ENCODE measurements at places on chromosomes 4 and X.
A peak's percentile ranks its signal among the peaks of the same experiment; 100 is the strongest.

DNA sequence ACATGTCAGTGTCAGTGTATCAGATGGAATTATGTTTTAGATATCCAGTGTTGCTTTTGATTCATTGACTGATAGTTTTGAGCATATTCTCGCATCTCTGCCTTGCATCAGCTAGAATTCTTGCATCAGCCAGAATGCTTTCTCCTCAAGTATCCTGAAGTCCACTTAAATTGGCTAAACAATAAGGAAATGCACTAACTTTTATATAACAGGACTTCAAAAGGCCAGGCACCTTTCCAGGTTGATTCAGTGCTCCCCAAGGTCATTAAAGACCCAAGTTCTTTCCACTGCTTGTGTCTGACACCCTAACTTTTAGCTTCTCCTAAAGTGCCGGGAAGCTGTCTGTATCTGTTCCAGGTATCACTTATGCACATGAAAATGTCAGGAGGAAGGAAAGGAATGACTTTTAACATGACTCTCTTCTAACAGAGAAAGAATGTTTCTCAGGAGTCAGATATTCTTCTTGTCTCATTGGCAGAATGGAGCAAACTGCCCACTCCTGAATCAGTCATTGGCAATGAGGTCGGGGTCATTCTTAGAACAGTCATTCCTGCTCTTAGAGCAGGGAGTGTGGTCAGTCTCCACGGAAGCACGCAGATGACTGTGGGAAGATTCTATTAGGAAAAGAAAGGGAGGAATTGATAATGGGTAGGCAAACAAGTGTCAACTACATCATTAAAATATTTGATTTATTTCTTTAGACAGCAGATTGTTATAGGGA is 92.9 kb upstream of the TLL1 start:
- no peak for DNase-seq

DNA sequence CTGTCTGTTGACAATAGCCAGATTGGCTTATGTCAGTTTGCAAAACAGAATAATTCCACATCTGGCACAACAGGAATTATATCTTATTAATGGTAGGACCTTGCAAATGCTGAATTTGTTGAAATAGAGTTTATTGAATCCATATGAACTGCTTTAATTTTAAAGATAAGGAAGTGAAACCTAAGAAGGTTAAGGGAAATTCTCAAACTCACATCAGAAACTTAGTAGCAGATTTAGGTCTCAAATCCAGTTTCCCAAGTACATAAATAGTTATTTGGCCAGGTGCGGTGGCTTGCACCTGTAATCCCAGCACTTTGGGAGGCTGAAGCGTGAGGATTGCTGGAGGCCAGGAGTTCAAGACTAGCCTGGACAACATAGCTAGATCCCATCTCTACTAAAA is 117.1 kb downstream of the HNRNPD start:
- DNase-seq: no peak

DNA sequence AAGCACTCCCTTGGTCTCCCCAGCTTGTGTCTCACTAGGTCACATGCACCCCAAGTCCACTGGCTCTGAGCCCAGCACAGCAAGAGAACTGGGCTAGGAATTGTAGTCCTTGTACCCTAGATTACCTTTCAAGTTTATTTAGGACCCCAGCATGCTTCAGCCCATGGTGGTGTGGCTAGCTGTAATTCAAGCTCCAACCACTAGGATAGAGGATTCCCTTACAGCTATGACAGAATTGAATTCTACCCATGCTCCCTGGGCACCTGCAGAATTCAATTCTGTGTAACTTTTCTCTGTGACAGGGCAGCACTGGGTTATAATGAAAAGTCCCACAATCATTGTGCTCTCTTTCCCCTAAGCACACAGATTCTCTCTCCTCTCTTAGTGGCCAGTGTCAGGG is 253.8 kb upstream of the DMD start:
- DNase-seq: no peak

GRCh38 chrX:16077811-16078210 is 45.6 kb upstream of the GRPR start:
- DNase-seq: no peak

GRCh38 chr4:2352729-2353221 is 65.7 kb downstream of the ZFYVE28 start:
- DNase-seq: no peak

- no peak for DNase-seq
Observed at GRCh38 chr4:152115794-152116193, 355.0 kb upstream of the GATB start.

- DNase-seq: no peak
Observed at GRCh38 chr4:98491899-98492559, 166.4 kb downstream of the TSPAN5 start.

- peak; percentile 28 for DNase-seq
Observed at GRCh38 chrX:16436348-16437188, 213.4 kb upstream of the S100G start.

GRCh38 chr4:187744911-187745310 is 250.7 kb upstream of the ZFP42 start:
- DNase-seq: no peak

- DNase-seq: no peak
Observed at GRCh38 chr4:156773648-156774357, 197.8 kb downstream of the PDGFC start.

GRCh38 chrX:145727476-145727875 is 90.2 kb upstream of the SLITRK2 start:
- no peak for DNase-seq

- DNase-seq: no peak
Observed at GRCh38 chrX:109880629-109881028, 122.3 kb upstream of the TMEM164 start.

- no peak for DNase-seq
Observed at GRCh38 chr4:89363786-89364185, 56.2 kb upstream of the GPRIN3 start.

GRCh38 chrX:14398725-14399124 is 130.6 kb upstream of the GLRA2 start:
- no peak for DNase-seq

DNA sequence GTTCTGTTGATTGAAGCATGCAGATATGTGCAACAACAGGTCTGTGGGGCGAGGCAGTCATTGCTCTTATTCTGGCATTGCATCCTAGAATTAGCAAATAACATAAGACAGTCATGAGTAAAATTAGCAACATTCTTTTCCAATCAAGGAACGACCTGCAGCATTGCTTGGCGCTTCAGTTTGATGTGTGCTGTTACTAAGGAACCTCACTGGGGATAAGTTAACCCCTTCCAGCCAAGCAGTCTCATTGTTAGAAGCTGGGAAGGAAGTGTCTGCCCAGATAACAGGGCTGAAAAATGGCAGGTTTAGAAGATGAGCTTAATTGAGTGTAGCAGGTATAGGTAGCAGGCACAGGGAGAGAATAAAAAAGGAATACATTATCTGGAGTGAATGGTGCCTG is 55.4 kb downstream of the RBM46 start:
- DNase-seq: no peak

DNA sequence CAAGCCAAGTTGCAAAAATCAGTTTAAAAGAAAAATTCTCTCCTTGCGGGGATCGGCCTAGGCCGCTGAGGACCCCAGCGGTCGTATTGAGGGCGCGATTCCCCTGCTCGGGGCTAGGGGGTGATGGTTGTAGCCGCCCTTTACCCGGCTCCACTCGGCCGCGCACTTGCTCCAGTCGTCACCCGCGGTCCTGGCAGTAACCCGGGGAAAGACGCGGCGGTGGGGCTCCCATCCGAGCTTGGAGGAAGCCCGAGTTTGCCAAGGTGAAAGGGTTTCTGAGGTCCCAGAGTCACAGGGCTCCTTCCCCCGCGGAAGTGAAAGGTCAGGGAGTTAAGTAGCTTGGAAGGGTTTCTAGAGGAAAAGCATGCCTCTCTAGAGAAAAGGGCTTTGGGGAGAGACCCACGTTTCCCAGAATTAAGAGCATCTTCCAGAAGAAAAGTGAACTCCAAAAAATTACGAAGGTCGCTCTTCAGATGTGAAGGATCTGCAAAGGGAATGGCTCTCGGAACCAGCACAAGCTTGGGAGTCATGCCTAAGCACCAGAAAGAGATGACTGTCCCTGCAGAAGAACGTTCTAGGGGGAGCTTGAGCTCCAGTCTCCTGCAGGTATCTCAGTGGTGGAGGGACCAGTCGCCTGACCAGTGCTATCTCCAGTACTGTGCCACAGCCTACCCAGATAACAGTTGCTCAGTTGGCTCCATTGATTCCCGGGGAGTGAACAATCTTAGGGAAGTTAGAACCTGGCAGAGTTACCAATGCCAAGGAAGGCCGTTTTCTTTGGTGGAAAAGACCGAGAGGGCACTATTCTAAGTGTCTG is 875 bp downstream of the LAP3 start:
- no peak for DNase-seq

DNA sequence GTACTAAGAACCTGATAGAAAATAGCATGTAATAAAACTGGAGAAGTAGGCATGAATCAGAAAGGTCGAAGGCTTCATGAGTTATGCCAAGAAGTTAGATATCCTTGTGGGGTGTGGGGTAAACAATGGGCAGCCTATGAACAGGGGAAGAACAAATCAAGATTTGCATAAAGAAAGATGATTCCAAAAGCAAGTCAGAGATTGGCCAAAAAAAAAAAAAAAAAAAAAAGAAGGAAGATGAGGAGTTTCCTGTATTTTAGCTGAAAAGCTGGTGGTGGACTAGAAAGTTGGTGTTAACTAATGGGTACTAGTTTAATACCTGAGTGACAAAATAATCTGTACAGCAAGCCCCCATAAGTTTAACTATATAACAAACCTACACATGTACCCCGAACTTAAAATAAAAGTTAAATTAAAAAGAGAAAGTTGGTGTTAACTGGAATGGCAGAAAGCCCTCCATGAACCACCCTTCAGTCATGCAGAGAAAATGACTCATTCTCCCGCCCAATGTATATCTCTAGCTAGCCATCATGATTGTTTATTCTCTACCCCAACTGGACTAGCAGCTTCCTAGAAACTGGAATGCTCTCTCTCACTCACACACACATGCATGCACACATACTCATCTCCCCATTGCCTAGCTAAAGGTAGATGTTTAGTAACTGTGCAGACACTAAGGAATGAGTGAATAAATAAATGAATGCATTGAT is 41.7 kb downstream of the ATP11C start:
- DNase-seq: no peak

DNA sequence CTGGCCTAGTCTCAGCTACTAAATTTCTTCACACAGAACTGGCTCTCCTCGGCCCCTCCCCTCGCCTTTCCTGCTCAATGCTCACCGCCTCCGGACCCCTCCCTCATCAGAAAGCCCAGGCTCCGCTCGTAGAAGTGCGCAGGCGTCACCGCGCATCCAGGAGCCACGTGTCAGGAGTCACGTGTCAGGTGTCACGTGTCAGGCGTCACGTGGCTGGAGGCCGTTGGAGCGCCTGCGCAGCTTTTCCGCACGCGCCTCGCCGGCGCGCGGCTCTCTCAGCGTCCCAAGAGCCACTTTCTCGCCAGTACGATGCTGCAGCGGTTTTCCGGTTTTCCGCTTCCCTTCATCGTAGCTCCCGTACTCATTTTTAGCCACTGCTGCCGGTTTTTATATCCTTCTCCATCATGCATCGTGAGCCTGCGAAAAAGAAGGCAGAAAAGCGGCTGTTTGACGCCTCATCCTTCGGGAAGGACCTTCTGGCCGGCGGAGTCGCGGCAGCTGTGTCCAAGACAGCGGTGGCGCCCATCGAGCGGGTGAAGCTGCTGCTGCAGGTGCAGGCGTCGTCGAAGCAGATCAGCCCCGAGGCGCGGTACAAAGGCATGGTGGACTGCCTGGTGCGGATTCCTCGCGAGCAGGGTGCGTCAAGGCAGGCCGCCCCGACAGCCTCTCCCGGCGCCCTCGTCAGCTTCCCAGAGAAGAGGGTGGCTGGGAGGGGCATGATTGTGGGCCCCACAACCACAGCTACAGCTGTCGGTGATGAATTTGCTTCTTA is at the start of gene SLC25A31:
Gene SLC25A31, plus strand, starts transcription at position 259 of the 772 bp plus-strand sequence. Its CDS starts 146 bp downstream, at position 405.
- DNase-seq: no peak

DNA sequence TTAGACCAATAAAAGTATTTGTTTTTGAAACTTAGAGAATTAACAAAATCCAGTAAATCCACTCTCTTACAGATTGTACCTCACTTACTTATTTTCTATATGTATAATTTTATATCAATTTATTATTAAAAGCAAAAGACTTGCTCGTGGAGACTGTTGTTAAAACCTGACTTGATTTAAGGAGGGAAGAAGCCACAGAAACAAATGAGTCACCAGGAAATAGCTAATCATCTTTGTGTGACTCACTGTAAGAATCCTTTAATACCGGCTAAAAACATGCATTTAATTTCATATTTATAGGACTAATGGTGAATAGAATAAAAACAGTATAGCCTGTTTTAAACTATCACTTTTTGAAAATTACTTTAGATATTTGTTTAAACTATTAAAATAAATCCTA is 29.9 kb upstream of the UBE2NL start:
- no peak for DNase-seq

- DNase-seq: no peak
Observed at GRCh38 chr4:38781854-38782261, 932 bp downstream of the TLR10 start.

DNA sequence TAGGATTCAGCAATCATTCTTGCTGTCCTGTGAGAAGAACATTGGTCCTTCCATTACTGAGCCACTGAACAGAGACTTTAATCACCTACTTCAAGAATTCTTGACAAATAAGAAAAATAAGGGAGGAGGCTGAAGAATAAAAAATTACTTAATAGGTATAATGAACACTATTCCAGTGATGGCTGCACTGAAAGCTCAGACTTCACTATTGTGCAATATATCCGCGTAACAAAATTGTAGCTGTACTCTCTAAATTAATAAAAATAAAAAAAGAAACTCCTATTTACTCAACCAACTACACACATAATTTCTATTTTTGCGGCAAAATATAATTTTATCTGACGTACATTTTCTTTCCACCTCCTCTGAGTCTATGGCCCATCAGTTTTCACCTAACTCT is 2441.0 kb downstream of the PCDH7 start:
- DNase-seq: no peak

- no peak for DNase-seq
Observed at GRCh38 chr4:19438233-19438632, 813.5 kb upstream of the SLIT2 start.

- no peak for DNase-seq
Observed at GRCh38 chr4:117983541-117984365, 50.5 kb upstream of the NDST3 start.

GRCh38 chrX:30900227-30900626 is 11.2 kb upstream of the TAB3 start:
- no peak for DNase-seq
